ENCODE measurements at places on chromosomes 11 and 22.

DNA sequence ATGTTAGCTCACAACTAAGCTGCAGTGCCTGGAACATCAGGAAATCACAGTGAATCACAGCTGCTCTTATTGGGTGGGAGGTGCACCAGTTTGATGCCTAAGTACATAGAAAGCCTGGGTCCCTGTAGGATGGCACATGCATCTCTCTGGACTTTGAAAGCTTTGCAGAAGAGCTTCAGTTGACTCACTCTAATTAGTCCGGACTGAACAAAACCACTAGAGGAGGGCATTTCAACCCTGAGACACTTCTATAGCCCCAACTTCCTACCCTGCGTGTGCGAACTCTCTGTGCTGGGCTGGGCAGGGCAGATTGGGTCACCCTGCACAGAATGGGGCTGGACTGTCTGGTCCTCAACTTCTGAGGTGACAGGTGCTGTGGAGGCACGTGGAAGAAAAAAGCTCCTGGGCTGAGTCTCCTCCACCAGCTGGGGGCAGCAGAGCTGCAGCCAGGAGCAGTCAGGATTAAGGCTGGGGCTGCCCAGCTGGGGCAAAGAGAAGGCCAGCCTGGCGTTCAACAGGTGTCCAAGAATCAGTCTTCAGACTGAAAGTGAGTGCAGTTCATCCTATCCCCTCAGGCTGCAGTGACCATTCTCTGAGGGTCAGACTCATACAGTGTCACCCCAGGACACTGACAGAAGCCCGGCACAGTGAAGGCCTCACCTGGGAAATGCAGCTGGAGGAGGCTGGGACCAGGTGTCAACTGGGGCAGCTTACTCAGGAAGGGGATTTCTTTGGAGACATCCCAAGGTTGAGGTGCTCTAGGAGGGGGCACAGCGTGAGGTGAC lies 22.1 kb downstream of the GGTLC2 start:
- DNase-seq, result no peak

GRCh38 chr11:65663639-65664200 lies 1.0 kb upstream of the RELA start:
- DNase-seq, result no peak

DNA sequence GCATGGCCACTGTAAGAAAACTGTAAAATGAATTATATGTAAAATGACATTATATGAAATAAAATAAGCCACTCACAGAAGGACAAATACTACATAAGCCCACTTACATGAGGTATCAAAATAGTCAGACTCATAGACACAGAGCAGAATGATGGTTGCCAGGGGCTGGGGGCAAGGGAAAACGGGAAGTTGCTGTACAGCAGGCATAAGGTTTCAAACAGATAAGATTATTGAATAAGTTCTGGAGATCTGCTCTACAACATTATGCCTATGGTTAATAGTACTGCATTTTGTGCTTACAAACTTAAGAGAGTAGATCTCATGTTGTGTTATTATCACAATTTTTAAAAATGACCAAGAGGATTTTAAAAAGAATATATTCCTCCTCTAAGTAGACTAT lies 32.7 kb upstream of the HEPHL1 start:
- DNase-seq, result no peak

- DNase-seq, result no peak
These were observed at the start of gene OR52K2 for GRCh38 chr11:4448995-4449394. Gene OR52K2, plus strand, starts transcription at chr11:4449295. Its CDS starts 45 bp downstream, at chr11:4449340.

DNA sequence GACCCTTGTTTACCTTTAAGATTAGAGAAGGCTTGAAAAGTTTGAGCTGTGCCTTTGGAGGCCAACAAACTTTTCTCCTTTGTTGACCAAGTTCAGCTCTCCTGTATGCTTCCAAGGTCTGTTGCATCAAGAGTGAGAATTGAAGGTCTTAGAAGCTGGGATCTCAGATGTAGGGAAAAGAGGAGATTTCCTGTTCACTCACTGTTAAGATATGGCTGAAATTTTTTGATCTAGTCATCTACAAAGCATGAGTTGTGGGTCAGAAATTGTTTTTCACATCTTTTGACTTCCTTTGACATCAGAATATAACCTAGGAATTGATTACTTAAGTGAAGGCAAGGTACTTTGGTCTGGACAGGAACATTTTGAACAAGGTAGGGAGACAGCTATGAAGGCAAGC lies 12.1 kb downstream of the OR51B4 start:
- DNase-seq, result no peak

DNA sequence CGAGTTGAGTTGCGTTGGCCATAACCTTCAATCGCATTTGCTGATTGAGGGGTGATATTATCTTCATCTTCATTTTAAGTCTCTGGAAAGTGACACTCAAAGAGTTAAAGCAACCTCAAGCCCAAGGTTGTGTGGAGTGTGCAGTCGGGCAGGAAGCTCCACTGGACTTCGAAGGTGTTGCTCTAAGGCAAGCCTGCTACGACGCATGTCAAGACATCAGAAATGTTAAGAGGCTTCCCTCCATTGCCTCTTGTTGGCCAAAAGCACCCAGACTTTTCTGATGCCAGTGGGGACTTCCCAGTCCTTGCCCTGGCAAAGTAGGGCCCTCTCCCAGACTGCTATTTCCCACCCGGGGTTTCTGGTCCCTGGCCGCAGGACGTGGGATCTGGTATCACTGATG lies 23.6 kb upstream of the SCGB1D1 start:
- no peak for DNase-seq

GRCh38 chr11:69485337-69486041 lies 4.0 kb downstream of the LINC01488 start:
- no peak for DNase-seq

- DNase-seq, result no peak
These were observed 11.2 kb downstream of the RTN4RL2 start for GRCh38 chr11:57471496-57471895.

DNA sequence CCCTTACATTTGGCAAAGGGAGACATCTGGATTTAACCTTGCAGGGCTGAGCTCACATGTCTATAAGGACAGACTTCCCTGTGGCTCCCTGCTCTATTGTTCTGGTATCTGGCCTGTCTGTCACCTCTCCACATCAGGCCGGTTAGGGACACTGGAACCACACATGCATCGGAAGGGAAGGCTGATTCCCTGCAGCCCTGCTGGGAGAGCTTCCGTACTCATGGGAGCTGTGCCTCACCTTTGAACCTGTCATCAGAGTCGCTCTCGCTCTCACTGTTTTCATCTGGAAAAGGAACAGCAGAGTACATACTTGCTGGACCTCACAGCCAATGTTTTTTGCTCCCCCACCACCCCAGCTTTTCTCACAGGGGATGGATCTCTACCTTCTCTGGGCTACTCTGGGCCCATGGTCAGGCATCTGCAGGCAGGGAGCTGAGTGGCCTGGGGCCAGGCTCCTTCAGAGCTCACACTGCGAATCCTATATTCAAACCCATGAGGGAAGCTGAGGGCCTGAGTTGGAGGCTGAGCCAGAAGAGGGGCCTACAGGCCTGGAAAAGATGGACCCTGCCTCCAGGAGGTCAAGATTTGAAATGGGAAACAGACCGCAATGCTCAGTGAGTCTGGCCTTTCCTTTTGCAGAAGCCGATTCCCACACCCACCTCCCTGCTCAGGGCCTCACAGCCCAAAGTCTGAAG lies 31.3 kb downstream of the RPL27A start:
- no peak for DNase-seq

GRCh38 chr11:35567737-35568465 lies 42.5 kb upstream of the PAMR1 start:
- no peak for DNase-seq

- DNase-seq, result no peak
These were observed 292.6 kb downstream of the SWAP70 start for GRCh38 chr11:9956483-9956882.

GRCh38 chr11:90738799-90739198 lies 516.0 kb upstream of the CHORDC1 start:
- DNase-seq, result no peak

DNA sequence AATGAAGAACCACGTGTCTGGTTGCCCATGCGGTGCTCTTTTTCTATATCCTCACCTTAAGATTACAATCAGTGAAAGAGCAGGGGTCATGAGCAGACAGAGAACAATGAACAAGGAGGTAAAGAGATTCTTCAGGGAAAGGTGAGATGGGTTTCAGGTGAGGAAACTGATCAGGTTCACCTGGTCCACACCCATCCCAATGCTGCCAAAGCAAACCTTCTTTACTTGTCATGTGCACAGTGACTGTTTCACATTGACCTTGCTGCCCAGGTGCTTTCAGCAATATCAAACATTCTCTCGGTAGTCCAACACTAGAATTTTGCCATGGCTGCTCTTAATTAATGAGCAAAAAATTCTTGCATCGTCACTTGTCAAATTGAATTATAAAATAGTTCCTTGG lies 24.5 kb upstream of the OR9Q2 start:
- DNase-seq, result no peak

- no peak for DNase-seq
These were observed 7.6 kb downstream of the SLC39A13 start for GRCh38 chr11:47415949-47416472.

GRCh38 chr22:48535868-48536540 lies 1291.7 kb downstream of the BRD1 start:
- DNase-seq, result no peak

DNA sequence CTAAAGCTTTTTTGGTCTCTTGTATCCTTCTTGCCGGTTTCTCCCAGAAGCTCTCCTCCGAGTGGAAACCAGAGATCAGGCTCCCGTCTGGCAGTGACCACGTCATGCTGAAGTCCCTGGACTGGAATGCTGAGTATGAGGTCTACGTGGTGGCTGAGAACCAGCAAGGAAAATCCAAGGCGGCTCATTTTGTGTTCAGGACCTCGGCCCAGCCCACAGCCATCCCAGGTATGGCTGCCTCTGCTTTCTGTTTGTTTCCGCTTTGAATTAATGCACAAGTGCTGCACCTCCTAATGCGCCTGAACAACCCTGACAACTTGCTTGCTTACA lies 54.3 kb upstream of the TTC12 start:
- DNase-seq, result no peak

GRCh38 chr11:7579361-7579791 lies 65.6 kb downstream of the PPFIBP2 start:
- DNase-seq, result no peak

DNA sequence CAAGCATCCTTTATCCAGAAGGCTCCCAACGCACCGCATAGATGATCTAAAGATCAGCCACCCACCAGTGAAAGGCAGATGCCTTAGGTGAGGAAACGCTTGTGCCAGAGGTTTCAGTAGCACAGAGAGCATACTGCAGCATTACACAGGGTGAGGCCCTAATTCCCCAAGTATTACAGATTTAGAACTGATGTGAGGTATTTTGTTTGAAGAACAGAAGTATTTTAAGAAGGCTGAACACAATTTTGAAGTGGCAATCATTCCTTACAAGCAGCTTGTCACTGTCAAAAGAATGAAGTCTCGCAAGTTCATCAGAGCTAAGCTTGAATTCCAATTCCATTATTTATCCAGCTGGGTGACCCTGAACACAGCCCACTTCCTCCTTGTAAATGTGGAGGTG lies 70.0 kb upstream of the FAT3 start:
- no peak for DNase-seq

GRCh38 chr22:44172370-44173108 lies 8.2 kb upstream of the PARVG start:
- DNase-seq, result no peak

GRCh38 chr11:65103476-65103875 lies 7.5 kb downstream of the VPS51 start:
- DNase-seq, result no peak

DNA sequence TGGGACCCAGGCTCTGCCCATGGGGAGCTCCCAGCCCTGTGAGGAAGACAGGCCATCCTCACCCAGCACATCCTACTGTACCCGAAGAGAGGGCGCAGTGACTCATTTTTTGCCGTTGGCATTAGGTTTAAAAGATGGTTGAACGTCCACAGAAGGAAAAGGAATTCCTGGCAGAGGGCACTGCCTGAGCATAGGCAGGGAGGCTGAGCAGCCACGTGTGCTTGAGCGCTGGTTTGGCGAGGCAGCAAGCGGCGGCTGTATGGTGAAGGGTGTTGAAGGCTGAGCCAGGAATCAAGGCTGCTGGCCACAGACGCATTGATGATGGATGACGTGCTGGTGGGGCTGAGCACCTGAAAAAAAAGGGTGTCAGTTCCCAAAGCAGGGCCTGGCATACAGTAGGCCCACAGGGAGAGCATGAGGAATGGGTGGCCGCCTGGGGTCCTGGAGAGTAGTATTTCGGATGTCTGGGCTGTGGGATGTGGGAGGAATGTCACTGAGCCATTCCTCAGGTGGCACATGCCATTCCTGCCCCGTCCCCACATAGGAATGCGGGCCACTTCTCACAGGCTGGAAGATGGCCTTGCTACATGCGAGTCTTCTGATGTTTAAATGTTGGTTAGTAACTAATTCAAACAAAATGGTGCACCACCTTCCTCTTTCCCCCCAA lies 112.5 kb downstream of the KIAA1671 start:
- no peak for DNase-seq

DNA sequence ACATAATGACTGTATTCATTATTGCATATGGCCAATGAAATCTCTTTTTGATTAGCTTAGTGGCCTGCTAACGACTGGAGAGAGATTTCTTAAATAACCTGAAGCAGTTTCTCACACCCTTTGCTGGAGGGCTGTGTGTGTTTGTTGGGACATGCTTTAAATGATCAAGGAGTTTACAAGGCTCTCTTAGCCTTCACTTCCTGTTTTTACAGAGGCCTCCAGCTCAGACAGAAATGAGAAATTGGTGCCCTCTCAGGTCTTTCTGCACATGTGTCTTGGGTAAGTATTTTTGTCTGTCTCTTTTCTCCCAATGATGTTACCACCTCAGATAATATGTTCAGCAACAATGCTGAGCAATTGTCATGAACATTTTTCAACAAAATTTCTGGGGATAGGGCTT lies 884.4 kb upstream of the CNTN5 start:
- no peak for DNase-seq

DNA sequence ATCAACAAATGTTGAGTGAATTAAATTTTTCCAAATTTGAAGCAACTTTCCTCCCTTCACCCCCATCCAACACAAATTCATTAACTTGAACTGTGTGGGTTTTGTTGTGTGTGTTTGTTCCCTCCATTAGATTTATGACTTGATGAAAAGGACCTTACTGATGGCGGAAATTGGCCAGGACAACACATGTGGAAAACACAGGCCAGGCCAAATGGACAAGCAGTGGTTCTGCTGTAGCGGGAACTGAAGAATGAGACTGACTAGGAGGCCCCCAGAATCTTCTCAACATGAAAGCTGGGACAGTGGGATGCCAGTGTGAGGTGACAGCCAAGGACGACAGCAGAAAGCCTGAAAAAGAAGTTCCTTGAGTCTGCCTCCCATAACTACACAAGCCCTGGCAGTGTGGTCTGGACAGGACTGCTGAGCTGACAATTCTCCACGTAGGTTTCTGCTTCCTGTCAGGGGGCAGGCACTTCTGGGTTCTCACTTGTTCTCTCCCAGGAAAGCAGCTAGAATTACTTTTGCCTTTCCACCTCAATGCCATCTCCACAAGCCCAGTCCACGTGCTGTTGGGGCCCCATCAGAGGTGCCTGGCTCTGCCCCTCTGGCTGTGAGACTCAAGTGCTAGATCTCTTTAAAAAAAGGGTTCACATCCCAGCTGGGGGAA lies 94.3 kb downstream of the ETS1 start:
- no peak for DNase-seq
